GDM1 (cell line): ENCODE measurements at places on chromosomes 7 and 10.

DNA sequence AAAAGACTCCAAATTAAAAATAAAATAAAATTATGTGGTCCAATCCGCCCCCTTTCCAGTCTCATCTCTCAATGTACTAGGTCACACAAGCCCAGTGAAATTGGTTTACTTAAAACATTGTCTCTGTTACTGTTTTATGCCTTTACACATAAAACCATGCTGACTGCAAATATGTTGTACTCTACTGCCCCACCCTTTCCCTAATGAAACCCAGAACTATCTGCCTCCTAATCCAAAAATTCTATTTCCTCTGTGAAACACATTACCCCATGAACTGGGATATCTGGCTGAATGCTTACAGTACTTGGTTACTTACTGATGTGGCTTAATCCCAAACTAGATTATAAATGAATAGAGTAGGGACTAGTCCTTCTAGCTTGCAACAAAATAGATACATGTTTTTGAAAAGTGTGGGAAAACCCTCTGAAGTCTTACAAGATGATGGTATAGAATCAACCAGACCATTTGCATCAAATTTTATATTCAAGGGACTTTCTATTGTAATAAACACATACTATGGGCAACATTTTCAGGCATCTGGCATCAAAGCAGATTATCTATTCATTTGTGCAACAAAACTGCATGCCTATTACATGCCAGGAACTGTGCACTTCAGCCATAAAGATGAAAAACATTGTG lies 10.0 kb upstream of the KMT2E start:
- no peak for DNase-seq

- no peak for DNase-seq
Measured at GRCh38 chr7:21903020-21903786, 42.5 kb downstream of the CDCA7L start.

DNA sequence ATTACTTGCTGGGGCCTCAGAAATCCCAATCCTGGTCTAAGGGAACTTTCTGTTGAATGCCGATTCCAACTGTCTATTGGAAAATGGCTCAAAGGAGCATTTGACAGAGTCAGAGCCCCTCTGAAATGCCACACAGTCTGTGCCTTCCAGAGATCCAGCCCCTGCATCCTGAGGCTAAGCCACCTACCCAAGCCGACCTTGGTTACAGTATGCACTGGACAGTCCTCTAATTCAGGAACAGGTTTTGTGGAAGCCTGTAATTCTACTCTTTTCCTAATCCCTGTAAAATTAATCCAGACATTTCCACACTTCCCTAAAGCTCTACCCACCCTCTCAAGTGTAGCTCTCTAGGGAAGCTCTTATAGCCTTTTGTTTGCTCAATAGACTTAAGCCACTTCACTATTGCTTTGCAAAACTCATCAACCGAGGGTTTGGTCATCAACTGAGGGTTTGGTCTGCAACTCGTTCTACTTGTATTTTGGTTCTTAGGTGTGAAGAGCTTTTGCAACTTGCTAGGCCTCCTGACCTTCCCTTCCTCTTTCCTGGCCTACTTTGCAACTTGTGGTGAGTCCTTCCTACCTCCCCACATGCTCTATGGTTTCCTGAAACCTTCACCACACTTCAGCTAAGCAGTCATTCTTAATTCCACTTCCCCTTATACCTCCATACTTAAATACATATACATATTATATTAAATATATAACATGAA lies 364.8 kb downstream of the SFMBT2 start:
- peak; percentile 98 for DNase-seq

GRCh38 chr7:128322040-128322643 lies 21.6 kb downstream of the RBM28 start:
- peak; percentile 64 for DNase-seq

GRCh38 chr10:12726971-12727831 lies 274.3 kb downstream of the CCDC3 start:
- no peak for DNase-seq

GRCh38 chr10:120861178-120861855 lies 10.2 kb downstream of the WDR11 start:
- no peak for DNase-seq

DNA sequence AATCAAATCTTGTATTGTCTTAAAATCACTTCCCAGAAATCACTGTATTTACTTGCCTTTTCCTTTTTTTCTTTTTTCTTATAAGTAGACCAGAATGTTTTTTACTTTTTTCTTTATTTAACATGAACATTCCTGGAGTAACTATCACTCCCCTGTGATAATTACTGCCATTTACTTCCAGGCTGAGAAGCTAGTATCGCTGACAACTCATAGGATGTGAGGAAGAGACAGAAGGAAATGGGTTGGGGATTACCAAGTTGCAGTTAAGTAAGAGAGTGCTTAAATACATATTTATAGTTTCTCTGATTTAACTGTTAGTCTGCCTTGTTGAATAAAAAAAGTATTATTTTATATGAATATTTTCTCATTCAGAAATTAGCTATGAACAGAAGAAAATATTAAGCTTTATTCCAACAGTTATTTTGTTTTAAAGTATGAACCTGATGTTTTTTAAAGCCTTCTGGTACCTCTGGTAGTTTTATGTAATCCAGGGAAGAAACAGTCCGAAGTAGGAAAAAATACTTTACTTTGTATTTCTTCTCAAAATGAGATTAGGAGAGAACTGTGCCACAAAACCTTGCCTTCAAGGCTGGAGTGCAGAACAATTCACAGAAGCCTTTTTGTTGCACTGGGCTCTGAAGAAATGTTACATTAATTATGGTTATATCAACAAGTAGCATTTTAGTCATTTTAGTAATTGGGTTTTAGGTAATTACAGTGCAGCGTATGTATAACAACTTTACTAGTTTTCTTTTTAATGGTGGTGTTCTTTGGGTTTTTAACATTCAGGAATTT lies 72.8 kb downstream of the SHOC2 start:
- DNase-seq, result no peak

- no peak for DNase-seq
Measured at GRCh38 chr7:92044940-92045339, 89.3 kb downstream of the CYP51A1 start.

- DNase-seq, result no peak
Measured at GRCh38 chr10:102948176-102948575, 30.1 kb downstream of the CNNM2 start.

- DNase-seq, result no peak
Measured at GRCh38 chr7:130387628-130388403, 7.5 kb downstream of the CPA1 start.

DNA sequence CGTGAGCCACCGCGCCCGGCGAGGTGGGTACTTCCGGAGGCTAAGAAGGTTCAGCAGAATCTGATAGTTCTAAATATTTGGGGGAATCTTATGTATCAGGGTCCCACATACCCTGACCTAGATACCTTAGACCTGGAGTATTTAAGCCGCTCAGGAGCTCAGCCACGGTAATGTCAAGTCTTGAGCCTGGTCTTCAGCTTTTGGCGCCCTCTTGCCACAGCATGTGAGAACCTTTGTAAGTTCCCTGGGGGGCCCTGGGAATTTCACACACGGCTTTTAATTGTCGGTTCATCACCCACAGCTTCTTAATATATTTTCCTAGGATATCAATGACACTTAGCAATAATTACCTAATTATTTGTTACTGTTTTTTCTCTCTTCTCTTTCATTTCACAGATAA lies 324.3 kb upstream of the GALNT17 start:
- DNase-seq, result no peak

DNA sequence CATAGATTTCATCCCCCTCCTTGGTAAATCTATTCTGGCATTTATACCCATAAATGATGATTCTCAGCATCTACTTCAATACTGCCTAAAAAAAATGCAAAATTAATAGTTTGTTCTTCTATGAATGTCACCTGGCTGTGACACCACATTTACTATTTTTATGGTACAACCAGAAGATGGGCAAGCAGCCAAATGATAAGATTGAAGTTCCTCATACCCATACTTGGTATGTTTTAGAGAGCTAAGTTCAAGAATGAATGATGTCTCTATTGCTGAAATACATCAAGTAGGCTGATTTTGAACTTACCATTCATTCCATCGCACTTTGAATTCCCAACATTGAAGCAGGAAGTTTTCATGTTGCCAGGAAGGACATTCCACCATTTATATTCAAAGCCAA lies 134.2 kb downstream of the ELAPOR2 start:
- DNase-seq, result no peak

DNA sequence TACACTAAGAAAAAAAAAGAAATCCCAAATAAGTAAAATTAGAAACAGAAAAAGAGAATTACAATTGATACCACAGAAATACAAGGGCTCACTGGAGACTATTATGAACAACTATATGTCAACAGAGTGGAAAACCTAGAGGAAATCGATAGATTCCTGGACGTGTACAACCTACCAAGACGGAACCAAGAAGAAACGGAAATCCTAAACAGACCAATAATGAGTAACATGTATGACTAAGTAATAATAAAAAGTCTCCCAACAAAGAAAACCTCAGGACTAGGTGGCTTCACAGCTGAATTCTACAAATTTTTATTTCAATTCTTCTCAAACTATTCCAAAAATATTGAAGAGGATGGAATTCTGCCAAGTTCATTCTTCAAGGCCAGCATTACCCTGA lies 13.9 kb downstream of the DIP2C start:
- no peak for DNase-seq

DNA sequence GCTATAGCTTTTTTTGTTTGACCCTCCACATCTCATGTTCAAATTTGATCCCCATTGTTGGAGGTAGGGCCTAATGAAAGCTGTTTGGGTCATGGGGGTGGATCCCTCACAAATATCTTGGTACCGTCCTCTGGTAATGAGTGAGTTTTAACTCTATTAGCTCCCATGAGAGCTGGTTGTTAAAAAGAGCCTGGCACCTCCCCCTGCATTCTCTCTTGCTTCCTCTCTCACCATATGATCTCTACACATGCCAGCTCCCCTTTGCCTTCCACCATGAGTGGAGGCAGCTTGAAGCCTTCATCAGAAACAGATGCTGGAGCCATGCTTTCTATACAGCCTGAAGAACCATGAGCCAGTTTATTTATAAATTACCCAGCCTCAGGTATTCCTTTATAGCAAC lies 43.0 kb upstream of the IMMP2L start:
- no peak for DNase-seq

- no peak for DNase-seq
Measured at GRCh38 chr10:14556285-14556956, 218.3 kb downstream of the FAM107B start.

DNA sequence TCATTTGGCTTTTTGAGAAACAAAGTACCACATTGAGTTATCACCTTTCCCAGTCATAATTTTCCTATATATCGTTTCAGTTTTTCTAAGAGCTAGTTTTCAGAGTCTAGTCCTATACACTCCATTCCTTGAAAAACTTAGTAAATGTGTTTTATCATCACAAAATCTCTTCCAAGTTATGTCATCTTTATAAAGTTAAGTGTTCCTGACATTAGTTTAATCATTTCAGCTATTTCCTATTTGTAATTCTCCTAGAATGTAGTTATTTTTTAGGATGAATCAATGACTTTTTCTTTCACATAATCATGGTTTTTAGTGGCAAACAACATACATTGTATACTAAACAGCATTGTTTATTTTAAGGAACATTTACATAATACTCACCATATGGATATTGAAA lies 191.7 kb upstream of the BET1 start:
- no peak for DNase-seq

- no peak for DNase-seq
Measured at GRCh38 chr7:54946764-54947163, 72.1 kb upstream of the EGFR start.

DNA sequence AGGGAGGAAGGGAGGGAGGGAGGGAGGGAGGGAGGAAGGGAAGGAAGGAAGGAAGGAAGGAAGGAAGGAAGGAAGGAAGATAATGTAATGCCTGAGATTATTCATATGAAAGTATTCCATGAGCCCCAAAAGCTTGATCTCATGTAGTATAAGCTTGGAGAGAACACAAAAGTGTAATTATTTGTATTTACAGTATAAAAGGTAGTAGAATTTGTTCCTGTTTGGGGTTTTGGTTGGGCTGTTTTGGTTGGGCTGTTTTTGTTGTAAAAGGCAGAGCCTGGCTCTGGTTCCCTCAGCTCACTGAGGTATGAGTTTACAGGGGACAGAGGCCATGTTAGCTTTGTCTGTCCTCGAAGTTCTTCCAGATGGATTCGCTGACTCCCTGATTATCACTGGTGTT lies 45.3 kb upstream of the EBLN1 start:
- no peak for DNase-seq

GRCh38 chr7:109582211-109582610 lies 1012.5 kb downstream of the DNAJB9 start:
- DNase-seq, result no peak

DNA sequence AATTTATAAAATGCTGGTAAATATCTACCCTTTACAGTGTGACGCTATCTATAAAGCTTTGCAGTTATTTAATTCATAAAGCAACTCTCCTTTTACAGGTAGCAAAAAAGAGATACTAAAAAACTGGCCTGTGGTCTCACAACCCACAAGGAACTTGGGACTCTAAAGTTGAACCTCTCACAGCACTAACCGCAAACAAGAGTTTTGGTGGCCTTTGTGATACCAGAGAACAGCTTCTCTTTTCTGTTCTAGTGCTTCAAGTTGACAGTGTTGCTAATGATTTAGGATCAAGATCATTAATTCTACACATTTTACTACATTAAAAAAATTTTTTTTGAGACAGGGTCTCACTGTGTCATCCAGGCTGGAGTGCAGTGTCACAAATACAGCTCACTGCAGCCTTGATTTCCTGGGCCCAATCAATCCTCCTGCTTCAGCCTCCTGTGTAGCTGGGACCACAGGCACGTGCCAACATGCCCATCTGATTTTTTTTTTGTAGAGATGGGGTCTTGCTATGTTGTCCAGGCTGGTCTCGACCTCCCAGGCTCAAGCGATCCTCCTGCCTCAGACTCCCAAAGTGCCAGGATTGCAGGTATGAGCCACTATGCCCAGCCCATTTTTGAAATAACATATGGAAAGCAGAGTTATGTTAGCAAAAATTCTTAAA lies 56.0 kb upstream of the ST8SIA6 start:
- peak; percentile 75 for DNase-seq

DNA sequence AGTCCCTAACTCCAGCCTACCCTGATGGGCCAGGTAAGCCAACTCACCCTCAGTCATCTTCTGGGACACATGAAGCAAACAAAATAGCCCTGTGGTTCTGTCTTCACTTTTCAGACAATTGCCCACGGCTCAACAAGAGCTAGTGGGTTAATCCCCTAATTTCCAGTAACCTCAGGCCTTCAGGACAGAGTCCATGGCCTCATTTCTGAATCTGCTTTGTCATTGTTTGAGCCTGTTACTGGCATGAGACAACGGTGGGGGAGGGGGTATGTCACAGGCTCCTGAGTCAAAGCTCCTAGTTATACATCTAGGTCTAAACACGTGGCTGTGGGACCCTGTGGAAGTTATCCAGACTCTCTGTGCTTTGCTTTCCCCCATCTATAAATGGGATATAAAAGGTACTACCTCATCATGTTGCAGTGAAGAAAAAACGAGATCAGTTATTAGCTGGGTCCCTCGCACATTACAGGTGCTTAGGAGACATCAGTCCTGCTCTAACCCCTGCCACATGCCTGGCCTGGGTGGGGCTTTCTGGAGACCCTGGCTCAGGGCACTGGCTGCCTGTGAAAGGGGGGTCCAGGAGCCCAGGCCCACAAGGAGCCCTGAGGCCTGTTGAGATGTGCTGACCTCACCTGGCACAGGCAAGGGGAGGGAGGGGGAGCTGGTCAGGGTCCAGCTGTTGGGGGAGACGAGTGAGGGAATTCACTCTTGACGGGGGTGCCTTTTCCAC lies 16.5 kb downstream of the MAT1A start:
- no peak for DNase-seq

- DNase-seq, result no peak
Measured at GRCh38 chr7:102322202-102322715, 34.0 kb downstream of the SPDYE6 start.
